IPS DF 6.9 (cell line): ENCODE measurements at places on chromosomes 2 and 18.
A peak's percentile ranks its signal among the peaks of the same experiment; 100 is the strongest.

DNA sequence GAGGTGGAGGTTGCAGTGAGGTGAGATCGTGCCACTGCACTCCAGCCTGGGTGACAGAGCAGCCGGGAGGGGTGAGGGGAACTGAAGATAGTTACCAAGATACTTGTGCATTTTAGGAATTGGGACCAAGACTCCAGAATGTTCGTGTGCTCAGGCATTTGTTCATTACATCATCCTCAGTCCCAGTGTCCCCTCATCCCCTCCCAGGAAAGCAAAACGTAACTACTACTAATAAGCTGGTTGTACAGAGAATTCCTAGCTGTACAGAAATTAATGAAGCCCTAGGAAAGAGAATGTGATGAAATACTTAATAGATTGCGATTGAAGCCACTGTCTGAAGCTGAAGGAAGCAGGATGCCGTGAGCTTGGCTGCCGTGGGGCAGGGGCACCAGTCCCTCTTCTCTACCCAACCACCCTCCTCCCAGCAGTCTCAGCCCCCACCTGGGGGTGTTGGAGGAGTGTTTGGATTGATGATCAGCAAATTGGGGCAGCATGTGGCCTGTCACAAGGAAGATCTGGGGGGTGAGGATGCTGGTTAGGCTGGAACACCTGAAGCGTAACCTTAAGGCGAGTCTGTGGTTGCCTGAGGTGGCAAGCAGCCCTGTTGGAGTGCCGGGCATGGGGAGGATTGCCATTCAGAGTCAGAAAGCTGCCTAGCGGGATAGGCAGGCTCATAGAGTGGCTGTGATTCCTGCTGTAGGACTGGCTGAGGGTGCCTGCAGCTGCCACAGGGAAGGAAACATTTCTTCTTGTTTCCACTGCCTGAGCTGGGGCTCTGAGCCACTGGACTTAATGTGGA lies 140.9 kb downstream of the SH3RF3 start:
- no peak for DNase-seq

DNA sequence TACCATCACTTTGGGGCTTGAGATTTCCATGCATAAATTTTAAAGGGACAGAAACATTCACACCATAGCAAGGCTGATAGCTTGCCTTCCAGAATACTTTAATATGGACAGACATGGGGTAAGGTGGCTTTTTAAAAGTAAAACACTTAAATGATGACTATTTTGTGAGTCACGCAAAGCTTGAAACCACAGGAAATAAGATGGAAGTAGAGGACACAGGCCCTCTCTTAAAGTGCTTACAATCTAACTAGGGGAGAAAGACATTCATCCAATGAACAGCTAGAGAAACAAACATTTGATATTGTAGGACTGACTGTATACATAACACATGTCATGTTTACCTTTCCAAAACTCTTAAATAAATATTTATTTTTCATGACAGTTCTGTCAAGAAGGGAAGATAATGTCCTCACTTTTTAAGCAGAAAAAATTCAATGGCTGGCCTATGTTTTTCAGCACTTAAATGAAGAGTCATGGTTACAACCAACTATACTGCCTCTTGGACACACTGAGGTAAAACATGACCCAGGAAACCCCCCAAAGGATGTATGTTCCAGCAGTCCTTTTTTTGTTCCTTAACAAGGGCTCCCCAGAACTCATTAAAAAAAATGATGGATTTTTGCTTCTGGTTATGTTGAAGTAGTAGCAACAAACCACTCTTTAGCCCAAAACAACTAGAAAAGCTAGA lies 120.0 kb upstream of the RBMS1 start:
- DNase-seq = no peak

DNA sequence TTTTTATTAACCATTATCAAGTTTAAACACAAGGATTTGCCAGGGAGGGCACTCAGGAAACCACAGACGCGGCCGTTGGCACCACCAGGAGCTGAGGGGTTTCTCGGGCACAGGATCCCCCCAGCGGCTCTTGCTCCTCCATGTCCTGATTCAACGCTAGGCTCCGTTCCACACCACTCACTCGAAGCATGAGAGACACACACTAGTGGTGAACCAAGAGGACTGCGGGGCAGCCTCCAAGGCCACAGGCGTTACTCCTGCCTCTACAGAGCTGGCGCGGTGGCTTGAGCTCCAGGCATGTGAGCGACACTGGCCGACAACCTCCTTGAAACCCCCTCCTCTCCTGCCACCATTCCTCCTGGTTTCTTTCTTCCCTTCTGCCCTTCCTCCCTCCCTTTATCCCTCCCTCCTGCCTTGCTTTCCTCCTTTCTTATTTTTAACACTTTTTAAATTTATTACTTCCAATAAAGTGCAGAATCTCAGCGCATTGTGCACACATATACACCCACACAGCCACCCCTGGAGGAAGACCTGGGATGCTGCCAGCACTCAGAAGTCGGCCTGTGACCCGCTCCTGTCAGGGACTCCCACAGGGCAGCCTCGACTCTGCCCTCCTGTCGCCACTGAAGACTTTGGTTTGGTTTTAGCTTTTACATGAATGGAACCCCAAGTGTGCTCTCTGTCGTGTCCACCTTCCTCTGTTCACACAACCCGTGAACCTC lies 21.7 kb downstream of the COX7A2L start:
- DNase-seq = peak; percentile 22

GRCh38 chr2:228614741-228615140 lies 433.3 kb upstream of the SPHKAP start:
- DNase-seq = no peak

- DNase-seq = no peak
These were observed 37.6 kb downstream of the ABCB11 start for GRCh38 chr2:168993538-168993937.
